ENCODE measurements at places on chromosomes 11 and 22. TPM values are rescaled to one million over a fixed set of nuclear protein-coding genes. Genes with fewer than 3 reads are reported as not detected.

The TRABD gene
- polyA plus RNA-seq = 36.7 TPM

The LARGE1 gene
- 1.2 TPM for polyA plus RNA-seq

The FJX1 gene
- polyA plus RNA-seq = 34.5 TPM

The TUBA8 gene
- 1.7 TPM for polyA plus RNA-seq

The MOGAT2 gene
- not detected for polyA plus RNA-seq

The TSSK2 gene
- polyA plus RNA-seq = not detected

The PHOX2A gene
- polyA plus RNA-seq = 75.6 TPM

The OR8D4 gene
- polyA plus RNA-seq = not detected

The SLC22A25 gene
- not detected for polyA plus RNA-seq

The NEFH gene
- polyA plus RNA-seq = 3.5 TPM

The CCND1 gene
- polyA plus RNA-seq = 285 TPM
